ENCODE measurements at places on chromosomes 6 and 20.

GRCh38 chr6:53476964-53477363 is 67.9 kb downstream of the GCLC start:
- DNase-seq = no peak

- no peak for DNase-seq
Measured at GRCh38 chr20:6792789-6793188, 25.3 kb downstream of the BMP2 start.

DNA sequence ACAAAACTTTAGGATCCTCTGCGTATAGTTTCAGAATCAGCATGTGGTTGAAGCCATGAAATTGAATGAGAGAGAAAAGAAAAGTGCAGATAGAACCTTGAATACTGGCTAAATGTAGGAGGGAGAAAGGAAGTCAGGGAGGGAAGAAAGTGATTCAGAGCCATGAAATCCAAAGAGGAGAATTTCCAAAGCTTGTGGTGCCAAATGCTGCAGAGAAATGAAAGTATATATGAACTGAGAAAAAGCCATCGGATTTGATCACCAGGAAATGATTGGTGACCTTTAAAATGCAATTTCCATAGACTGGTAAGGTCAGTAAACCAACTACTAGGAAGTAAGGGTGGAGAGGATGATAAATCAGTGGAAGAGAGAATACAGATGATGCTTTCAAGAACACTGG is 142.3 kb downstream of the TFAP2A start:
- no peak for DNase-seq

- no peak for DNase-seq
Measured at GRCh38 chr20:35232575-35232974, 6.1 kb downstream of the MMP24 start.

DNA sequence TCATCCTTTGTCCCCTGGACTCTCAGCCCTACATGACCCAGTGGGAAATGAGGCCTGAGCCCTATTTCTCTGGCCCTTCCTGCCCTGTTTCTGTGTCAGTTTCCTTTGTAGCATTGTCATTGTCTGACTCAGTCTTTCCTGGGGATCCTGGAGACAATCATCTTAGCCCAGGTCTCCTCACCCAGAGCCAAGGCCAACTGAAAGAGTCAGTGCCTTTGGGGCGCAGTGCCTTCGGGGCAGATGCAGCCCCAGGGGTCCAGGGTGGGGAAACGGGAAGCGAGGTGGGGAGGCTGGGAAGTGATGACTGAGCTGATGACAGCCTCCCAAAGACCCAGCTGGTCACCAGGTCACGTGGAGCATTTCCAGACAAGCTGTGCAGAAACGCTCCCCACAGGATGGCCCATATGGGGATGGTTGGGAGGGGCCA is 93.3 kb upstream of the SULF2 start:
- no peak for DNase-seq

DNA sequence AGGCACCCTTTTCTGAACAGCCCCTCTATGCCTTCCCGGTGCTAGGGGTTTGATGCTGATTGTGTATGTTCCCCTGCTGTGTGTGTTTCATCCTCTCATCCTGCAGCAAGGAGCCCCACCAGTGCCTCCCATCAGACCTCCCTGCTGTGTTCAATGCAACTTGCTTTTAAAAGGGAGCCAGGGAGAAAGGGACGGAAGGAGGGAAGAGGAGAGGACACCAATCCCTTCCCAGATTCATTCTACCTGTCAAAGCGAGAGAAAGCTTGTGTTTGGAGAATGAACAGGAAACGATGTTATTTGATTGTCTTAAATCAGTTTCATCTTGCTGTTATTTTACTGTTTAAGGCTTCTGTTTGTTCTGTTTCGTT is 259.2 kb downstream of the ADGB start:
- DNase-seq = peak; percentile 35

DNA sequence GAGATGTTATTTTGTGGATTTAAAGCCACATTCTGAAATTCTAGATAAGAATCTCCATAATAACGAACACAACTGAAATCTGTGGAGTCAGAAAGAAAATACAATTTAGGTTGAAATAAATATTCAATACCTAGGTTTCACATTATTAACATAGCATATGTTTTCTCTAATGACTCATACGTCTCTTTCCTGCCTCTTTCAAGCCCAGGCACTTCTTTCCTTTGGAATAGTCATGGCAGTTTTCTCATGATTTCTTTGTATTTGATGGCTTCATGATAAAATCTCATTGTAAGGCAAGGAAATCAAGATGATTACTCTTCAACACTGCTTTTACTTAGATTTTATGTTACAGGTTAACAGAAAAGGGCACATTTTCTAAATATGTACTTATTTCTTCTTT is 803.7 kb downstream of the PHF3 start:
- no peak for DNase-seq

- no peak for DNase-seq
Measured at GRCh38 chr6:105746509-105746908, 339.6 kb upstream of the PRDM1 start.

GRCh38 chr6:20415304-20415703 is 13.6 kb downstream of the E2F3 start:
- DNase-seq = no peak

DNA sequence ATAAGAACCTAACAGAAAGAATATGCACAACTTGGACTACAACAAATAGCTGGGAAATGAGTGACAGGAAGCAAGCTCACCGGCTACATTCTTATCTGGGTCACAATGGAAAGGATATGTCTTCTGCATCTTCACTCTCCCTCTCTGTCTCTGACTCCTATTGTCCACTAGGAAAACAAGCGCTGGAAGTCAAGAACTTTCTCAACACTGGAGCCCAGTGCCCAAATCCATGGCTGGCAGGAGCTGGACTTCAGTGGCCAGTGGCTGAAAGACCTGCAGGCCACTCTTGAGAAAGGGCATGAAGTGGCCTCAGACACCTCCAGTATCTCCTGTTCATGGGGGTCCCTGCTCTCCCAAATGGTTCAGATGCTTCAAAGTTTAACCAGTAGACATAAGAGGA is 62.0 kb downstream of the FAM50B start:
- DNase-seq = no peak

GRCh38 chr6:52104979-52105378 is 17.6 kb upstream of the PKHD1 start:
- DNase-seq = no peak

GRCh38 chr6:15036690-15037245 is 209.1 kb upstream of the JARID2 start:
- no peak for DNase-seq

- DNase-seq = no peak
Measured at GRCh38 chr20:51425347-51426106, 117.0 kb downstream of the NFATC2 start.

DNA sequence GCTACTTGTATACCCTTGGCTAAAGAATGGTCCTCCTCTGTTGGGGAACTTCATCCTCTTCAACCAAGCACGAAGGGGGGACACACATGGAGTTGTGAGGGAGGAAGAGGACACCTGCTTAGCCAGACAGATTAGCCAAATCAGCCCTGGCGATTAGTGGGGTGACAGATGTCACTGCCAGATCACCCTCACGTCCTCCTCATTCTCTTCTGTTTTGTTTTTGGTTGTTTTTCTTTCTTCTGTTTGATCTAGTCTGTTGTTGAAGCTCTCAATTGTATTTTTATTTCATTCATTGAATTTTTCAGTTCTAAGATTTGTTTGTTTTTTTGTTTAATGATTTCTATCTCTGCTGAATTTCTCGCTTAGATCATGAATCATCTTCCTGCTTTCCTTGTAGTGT is 27.5 kb upstream of the NKX2-4 start:
- no peak for DNase-seq

DNA sequence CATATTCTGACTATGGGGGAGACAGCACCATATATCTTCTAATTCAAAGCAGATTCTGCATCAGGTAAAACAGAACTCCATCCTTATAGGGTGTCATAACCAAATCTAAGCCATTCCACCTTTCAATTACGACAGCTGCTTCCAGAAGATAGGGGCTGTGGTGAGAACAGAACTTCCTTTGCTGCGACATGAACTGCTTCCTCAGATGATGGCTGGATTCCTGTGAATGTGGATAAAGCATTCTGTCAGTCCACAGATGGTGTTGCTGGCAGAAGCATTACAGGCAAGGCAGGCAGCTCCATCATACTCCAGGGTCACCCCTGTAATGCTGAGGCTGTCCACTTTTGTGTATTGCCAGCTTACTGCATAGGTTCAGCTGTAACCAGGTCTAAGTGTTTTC is 172.1 kb upstream of the PROKR2 start:
- no peak for DNase-seq
